ENCODE measurements at places on chromosomes 4 and X.

DNA sequence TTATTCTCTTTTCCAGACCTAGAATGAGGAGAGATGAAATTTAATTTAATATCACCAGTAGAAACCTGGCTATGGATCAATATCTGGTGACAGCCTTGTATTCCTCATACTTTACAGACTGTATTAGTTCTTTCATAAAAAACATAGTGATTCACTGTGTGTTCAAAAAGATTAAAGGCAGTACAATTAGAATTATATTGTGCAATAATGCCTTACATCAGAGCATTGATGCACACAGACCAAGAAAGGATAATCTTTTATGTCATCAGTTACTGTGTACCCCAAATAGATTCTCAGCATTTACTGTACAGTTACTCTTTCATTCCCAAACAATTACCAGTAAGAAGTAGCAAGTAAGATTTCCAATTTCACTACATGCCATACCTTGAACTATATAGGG lies 260.5 kb upstream of the ANXA10 start:
- no peak for DNase-seq

DNA sequence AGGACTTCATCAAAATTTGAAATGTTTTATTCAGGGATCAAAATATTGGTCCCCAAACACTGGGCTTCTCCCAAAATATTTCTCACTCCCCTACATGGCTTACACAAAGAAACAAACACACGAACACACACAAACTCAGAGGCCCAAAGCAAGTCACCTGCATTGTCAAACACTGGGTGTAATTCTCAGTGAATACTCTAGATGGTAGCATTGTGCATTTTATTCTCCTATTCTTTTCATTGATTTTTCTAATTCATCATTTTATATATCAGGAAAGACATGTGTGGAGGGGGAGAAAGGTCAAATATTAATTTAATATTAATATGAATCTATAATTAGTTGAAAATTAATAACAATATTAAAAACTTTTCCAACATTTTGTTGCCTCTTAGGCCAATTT lies 72.3 kb upstream of the TNMD start:
- DNase-seq, result no peak

GRCh38 chr4:168731006-168731636 lies 234.3 kb downstream of the PALLD start:
- no peak for DNase-seq

DNA sequence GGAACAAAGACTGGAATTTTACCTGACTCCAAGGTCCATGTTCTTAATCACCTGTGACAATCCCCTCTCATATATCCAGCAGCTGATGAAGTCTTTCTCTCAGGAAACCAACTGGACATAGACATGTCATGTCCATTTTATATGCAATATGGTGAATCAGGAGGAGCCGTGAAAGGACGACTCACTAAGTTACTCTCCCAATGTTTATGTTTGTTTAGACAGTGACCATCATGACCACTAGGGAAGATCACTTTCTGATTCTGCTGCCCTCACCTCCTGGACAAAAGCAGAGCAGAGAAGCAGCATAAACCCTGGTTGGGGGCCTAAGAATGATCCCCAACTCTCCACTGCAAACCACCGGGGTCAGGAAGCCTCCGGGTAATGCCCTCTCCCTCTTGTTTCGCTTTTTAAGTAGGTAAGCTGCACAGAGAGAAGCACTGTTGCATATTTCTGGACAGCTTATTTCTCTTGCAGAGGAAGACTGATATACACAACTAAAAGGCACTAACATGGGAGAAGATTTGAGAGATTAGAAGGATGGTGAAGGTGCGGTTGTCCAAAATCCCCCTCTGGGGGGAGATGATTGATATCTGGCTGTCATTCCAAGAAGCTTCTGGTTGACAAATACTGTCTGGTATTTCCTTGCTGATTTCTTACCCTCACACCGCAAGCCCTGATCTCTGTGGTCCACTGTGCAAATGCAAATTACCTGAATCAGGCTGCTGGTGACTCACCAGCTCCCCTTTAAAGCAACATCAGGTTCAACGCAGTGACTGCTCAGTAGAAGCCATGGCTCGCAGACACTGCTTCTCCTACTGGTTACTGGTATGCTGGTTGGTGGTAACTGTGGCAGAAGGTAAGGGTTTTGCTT lies at the start of gene ODAPH:
TSS of gene ODAPH (plus strand) at position 773 of the 871 bp plus-strand sequence. CDS start at position 790, 17 bp downstream.
- DNase-seq, result no peak

GRCh38 chrX:130626521-130626920 lies 224.7 kb downstream of the RBMX2 start:
- no peak for DNase-seq

Measured in CMK (cell line).